ENCODE measurements at places on chromosomes 4 and X.

DNA sequence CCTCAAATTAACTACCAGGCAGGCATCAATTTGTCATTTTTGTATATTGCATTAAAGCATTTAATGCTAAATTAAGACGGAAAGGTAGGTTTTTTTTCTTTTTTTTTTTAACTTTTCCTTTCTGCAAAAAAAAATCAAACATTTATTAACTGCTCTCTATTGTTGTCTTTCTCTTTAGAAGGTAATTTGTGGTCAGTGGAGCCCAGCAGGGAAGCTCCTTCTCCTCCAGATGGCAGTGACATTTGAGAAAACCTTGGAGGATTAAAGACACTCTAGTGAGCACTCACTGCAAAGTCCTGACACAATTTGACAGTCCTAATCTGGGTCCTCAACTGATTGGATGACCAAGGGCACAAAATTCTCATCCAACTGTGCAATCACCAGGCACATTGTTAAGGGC, 102.4 kb downstream of the SLIT2 start:
- DNase-seq: no peak

DNA sequence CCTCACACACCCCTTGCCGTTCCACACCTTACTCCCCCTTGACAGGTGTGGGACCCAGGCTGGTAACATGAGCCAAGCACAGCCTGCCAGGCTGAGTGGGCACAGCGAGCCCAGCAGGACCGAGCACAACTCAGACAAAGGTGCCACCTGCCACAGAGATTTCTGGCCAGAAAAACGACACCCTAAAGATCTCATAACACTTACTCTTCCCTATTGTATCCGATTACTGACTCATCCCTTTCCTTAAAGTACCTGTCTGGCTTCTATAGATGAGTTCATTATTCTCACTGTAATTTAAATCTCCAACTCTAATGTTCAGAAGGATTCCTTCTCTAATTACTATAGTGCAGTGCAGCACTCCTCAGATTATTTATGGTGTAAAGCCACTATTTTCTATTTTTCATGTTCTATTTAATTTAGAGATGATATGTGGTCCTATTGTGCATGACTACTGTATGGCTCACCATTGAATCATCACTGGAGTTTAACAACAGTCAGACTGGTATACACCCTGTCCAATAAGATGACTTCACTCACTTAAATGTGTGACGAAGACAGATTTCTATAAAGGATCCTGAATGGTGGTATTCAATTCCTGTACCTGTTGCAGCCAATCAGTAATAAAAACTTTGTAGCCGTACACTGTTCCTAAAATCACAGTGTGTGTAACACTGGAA, 7.6 kb upstream of the SYTL5 start:
- no peak for DNase-seq

- DNase-seq: peak; percentile 96
Measured at GRCh38 chr4:38663801-38664705, at the start of gene KLF3. Gene KLF3, plus strand, starts transcription at chr4:38664199. Its CDS starts 16,427 bp downstream, at chr4:38680626.

GRCh38 chr4:4780729-4781244, 78.7 kb upstream of the MSX1 start:
- DNase-seq: no peak

DNA sequence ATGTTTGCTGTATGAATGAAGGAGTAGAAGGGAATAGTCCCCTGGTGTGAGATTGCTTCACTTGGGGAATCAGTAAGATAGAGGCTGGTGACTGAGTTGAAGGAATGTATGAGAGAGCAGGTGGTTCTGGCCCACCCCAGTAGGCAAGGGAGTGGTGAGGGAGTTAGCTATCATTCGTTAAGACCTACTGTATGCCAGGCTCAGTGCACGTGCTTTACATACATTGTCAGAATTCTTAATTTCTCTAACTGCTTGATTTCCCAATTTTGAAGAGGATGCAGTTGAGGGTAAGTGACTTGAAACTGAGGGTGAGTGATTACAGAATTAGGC, 700 bp downstream of the VMA21 start:
- DNase-seq: no peak

DNA sequence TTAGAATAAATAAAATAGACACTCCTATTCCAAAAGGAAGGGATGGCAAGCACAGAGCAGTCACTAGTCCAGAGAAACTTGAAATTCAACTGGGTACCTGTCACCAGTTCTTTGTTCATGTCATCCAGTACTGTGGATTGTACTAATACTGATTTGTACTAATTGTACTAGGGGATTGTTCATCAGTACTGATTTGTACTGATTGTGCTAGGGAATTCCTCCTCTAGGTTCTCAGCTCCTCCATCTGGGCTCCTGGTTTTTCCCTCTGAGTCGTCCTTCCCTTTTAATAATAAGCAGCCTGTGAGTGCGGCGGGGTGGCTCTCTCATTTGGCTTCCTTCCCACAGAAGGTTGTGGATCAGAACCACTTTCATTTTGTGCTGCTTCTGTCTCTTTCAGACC, 31.0 kb upstream of the SOD3 start:
- no peak for DNase-seq

- DNase-seq: peak; percentile 73
Measured at GRCh38 chr4:663438-664428, 10.3 kb downstream of the ATP5ME start.

DNA sequence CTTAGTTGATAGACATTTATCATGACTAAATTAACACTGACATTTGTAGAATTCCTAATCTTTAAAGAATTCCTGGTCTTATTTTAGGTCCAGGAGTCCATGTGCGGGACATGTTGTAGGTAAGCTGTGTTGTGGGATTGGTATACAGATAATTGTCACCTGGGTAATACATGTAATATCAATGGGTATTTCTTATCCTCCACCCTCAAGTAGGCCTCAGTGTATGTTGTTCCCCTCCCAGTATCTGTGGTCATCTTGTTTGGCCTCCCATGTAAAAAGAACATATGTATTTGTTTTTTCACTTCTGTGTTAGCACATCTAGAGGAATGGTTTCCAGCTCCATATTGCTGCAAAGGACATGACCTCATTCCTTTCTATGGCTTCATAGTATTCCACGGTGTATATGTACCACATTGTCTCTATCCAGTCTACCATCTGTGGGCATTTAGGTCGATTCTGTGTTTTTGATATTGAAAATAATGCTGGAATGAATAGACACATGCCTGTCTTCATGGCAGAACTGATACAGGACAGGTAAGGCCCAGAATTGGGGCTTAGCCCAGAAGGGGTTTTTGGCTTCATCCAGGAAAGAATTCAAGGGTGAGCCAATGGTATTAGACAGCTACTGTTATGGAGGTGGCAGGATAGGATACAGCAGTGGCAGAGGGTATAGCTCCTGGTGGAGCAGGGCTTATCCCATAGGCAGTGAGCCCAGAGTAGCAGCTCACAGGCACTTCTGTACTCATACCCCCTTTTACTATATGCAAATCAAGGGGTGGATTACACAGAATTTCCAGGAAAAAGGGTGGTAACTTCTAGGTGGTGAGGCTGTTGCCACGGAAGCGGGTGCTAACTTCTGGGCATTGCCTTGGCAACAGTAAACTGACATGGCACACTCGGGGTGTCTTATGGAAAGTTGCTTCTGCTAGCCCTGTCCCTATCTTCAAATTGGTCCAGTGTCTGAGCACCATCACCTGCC, 66.1 kb upstream of the WDR1 start:
- DNase-seq: no peak

DNA sequence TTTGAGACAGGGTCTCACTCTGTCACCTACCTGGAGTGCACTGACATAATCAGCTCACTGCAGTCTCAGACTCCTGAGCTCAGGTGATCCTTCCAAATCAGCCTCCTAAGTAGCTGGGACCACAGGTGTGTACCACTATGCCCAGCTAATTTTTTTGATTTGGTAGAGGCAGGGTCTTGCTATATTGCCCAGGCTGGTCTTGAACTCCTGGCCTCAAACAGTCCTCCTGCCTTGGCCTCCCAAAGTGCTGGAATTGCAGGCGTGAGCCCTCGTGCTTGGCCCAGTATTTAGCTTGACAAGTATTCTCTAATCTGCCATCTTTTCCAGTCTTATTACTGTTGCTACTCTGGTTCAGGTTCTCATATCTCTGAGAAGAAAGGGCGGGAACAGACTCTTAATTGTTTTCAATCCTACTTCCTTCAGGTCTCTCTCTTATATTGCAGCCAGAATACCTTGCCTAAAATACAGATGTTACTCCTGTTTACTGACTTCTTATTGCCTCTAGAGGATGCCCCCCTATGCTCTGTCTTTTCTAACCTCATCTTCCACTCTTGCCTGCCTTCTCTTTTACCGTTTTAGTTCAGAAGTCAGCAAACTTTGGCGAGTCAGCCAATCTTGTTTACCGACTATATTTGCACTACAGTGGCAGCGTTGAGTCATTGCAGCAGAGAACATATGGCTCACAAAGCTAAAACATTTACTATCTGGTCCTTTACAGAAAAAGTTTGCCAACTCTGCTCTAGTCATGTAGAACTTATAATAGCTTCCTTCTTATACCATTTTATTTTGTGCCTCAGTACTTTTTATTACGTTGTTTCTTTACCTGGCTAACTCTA, 19.0 kb downstream of the MRPL1 start:
- DNase-seq: no peak

DNA sequence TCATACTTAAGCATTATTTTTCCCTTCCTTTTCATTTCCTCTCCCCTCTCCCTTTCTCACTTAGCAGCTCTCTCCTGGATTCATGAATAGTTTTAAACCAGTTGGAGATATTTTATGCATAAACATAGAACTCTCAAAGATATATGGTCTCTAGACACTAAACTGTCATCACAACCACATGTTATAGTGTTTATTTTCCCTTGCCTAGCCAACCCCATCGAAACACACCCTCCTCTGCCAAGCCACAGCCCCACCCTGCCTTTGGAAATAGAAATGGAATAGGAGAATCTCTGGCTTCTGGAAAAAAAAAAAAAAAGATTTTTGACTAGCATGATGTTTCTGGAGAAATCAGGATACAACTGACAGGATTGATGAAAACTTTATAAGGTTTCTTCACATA, 64.8 kb upstream of the RBPJ start:
- no peak for DNase-seq

GRCh38 chrX:150898343-150899190, at the start of gene CD99L2:
Gene CD99L2, minus strand, starts transcription at chrX:150898668. Its CDS starts 80 bp downstream, at chrX:150898588.
- peak; percentile 92 for DNase-seq

GRCh38 chr4:2281575-2282343, 19.9 kb upstream of the MXD4 start:
- DNase-seq: no peak

DNA sequence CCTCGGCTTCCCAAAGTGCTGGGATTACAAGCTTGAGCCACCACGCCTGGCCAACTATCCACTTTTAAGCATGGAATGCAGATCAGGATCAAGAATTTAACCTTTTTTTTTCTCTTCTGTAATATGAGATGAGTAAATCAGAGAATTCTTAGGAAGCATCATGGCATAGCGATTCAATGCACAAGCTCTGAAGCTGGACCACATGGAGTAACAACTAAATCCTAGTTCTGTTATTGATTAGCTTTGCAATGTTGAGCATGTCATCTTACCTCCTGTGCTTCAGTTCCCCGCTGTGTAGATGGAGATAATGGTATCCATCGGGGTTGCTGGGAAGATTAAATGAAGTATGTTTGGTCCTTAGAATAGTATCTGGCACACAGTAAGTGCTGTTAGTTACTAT, 1.9 kb upstream of the SNX25 start:
- no peak for DNase-seq

DNA sequence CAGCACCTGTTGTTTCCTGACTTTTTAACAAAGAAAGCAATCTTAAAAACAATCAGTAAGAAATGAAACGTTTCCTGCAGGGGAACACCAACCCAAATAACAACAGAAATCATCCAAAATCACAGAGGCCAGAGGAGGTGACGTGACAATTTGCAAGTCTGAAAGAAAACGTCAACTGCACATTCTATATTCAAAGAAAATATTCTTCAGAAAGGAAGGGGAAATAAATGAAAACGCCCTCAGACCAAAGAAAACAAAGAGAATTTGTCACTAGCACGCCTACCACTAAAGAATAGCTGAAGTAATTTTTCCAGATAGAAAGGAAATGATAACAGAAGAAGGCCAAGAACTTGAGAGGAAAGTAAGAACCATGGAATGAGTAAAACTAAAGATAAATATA, 74.4 kb downstream of the CASP3 start:
- no peak for DNase-seq

Measured in left forelimb (tissue), 1 donor.